ENCODE measurements at places on chromosomes 6 and 20.

DNA sequence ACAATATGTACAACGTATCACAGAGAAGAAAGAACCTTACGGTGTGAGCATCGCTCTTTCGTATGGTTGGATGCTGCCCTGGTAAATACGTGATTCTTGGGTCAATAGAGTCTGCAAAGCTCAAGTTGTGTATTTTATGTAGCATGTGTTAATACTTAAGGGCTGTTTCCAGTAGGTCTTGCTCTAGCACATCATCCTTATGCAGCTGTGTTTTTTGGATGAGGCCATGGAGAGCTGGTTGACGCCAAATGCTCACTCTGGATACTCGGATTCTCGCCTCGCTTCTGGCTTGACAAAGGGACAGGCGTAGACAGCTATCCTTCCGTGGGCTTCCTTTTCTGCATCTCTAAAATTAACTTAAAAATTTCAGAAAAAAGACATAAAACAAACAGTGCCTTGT lies 38.9 kb downstream of the SNRNP48 start:
- peak; percentile 79 for DNase-seq

DNA sequence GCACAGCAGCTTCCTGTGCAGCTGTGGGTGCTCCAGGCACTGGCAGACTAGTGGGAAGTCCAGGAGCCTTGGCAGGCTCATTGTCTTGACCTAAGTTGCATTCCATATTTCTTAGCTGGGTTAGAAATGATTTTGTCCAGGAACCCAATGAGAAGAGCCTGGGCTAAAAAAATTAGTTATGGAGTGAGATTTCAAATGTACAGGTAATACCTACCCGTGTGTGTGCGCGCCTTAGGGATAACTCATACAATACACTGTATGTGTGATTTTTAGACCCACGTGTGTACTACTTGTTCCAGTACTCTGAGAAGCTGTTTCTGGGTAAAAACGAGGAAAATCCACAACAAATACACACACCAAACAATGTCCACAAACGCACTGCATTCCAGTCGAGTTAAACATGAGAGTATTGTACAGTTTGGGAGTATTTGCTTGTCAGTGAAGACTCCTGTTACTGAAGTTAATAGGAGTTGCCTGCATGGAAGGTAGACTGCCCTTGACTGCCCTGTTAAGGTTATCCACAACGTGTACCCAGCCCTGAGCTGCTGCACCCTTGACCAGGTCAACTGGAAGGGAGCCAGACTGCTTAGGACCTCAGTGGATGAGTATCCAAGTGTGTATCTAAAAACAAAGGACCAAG lies 1.4 kb downstream of the PAQR8 start:
- DNase-seq, result no peak

- DNase-seq, result no peak
Measured at GRCh38 chr6:121868206-121868605, 432.8 kb downstream of the GJA1 start.

GRCh38 chr6:167951781-167952511 lies 45.5 kb upstream of the KIF25 start:
- DNase-seq, result no peak

DNA sequence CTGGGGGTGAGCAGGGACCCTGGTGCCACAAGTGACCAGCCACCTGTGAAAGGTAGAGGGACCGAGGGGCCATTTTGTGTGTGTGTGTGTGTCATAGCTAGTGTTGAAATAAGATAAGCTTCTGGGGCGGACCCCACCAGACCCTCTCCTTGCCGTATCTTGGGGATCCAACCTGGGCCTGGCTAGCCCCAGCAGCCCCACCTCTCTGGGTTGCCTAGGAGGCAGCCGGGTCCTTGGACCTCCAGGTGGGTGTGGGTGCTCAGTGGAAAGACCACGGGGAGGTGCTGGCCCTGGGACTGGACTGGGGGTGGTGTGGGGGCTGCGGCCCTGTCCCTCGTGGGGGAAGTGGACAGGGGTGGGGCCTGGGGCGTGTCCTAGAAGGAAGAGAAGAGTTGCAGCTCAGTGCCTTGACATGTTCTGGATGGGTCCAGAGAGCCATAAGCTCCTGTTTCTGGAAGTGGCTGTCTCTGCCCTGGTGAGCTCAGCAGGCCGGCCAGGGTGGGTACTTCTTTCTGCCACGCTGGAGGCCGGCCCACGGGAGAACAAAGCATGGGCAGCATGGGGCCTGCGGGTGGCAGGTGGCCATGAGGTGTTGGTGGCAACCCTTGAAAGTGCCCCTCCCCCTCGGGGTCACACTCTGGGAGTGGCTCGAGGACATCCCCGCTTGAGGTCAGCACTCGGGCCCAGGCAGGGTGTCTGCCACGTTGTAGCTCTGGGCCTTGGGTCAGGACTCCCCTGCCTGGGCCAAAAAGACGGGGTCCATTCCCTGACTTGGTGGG lies 8.4 kb downstream of the RBBP8NL start:
- DNase-seq, result no peak

- no peak for DNase-seq
Measured at GRCh38 chr20:8394308-8394945, 262.4 kb downstream of the PLCB1 start.

DNA sequence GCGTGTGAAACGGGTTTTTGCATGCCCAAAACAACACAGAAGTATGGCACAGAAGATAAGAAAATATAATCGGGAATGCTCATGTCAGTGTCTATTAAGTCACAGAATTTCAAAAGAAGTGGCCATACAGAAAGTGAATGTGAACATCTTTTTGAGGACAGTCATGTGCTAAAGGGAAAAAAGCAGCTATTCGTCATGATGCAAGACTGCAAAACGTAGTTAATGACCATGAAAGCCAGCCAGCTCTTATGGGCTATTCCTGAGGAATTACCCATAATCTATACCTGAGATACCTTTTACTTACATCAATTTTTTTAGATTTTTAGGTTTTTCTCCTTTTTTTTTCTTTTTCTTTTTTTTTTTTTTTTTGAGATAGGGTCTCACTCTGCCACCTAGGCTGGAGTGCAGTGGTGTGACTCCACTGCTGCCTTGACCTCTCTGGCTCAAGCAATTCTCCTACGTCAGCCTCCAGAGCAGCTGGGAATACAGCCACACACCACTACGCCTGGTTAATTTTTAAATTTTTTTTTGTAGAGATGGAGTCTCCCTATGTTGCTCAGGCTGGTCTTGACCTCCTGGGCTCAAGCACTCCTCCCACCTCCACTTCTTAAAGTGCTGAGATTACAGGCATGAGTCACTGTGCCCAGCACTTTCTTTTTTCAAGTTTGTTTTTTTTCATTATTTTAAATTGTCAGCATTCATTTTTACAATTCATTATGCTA lies 18.1 kb upstream of the ZBP1 start:
- no peak for DNase-seq

- DNase-seq, result no peak
Measured at GRCh38 chr6:43377710-43378229, 8.3 kb upstream of the ZNF318 start.

GRCh38 chr20:33993576-33994221 lies at the start of gene RALY:
TSS of gene RALY (plus strand) at chr20:33993911. CDS start at chr20:34072075, 78,164 bp downstream.
- DNase-seq, result no peak

DNA sequence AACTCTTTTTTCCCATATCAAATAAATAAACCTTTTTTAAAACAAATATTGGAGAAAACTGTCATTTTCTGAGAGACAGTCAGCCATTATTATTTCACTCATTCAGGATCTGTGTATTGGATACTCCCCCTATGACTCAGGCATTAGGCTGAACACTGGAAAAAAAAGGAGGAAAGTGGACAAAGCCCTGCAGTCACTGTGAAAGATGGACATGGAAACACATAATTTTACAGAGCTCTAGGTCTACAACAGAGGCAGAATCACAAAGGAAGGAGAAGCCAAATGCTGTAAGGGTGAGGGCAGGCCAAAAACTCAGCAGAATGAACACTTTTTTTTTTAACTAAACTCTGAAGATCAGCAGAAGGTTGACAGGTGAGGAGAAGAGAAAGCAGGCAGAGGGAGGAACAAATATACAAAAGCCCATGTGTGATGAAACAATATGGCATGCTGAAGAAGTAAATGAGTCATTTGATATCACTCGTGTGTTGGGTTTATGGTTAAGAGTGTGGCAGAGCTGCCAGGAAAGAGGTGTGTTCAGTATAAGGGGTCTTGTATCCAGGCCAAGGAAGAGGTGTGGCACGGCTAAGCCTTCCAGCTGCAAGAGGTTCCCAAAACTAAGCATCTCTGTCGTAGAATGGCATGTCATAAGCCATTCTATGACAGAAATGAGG lies 39.1 kb downstream of the EPB41L2 start:
- DNase-seq, result no peak
